NAMALWA (cell line): ENCODE measurements at places on chromosomes 11 and 22.

- DNase-seq: no peak
Measured at GRCh38 chr11:65172600-65172999, 2.6 kb downstream of the SPDYC start.

DNA sequence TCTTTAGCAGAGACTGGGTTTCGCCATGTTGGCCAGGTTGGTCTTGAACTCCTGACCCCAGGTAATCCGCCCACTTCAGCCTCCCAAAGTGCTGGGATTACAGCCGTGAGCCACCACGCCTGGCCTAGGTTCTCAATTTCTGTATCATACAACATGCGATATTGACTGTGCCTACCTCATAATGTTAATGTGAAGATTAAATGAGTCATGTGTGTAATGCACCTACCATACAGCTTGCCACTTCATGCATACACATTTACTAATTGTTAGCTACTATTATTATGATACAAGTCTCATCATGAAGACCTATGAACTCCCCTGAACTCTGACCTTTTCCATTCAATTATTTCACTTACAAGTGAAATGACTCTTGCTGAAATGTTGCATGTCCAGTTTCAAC, 25.7 kb downstream of the AGBL2 start:
- DNase-seq: no peak

DNA sequence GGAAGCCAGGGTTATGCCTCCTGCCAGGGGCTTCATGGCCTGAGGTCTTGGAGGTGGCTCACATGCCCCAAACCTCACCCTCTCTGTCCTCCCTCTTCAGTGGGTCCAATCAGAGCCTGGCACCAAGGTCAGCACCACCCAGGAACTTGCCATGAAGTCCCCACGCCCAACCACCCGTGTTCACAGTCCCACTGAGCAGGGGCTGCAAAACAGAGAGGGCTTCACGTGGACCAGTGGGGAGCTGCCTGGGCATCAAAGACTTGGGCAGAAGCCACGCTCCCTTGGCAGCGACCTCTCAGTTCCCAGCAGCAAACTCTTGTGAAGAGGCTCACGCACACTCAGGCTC, 425.8 kb upstream of the B3GAT1 start:
- no peak for DNase-seq

GRCh38 chr11:27626269-27626937, 73.9 kb downstream of the BDNF start:
- no peak for DNase-seq

DNA sequence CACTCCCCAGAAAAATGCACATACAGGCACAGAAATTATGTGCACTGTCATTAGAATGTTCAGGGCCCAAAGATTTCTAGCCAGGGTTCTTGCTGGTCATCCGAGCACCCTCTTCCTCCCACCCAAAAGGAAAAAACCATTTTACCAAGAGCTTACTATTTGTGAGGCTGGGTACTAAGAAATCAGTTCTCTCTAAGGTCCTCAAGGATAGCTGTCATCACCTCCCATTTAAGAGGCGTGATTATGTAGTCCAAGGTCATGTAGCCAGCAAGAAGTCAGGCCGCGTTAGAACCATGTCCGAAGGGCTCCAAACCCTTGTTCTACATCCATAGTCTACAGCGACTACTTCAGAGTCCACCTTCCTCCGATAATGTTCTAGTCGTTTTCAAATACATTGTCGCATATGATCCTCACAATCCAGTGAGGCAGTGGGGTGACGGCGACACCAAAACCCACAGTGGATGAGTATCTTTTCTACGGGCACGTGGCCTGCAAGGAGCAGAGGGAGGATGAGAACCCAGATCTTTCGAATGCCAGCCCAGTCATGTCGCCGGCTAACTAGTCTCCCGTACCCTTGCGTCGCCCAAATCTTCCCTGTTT, 634 bp downstream of the TIMM8B start:
- DNase-seq: peak; percentile 57

- DNase-seq: no peak
Measured at GRCh38 chr11:118287006-118287405, 17.5 kb upstream of the CD3E start.

GRCh38 chr11:44923806-44924205, 26.9 kb downstream of the TP53I11 start:
- no peak for DNase-seq

DNA sequence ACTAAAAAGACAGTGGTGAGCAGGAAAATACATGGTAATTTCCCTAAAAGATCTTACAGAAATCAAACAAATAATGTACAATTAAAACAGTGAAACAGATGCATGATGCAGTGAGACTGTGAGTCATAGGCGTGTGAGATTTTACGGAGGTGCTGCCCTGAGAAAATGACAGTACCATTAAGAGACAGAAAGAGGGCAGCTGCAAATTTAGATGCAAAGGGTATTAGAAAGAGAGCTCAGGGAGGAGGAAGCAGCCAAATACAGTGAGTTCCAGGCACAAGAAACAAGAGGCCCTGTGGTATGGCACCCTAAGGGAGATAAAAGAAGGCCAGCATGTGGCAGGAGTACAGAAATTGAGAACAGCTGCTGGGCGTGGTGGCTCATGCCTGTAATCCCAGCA, 88.5 kb upstream of the FIBIN start:
- no peak for DNase-seq

DNA sequence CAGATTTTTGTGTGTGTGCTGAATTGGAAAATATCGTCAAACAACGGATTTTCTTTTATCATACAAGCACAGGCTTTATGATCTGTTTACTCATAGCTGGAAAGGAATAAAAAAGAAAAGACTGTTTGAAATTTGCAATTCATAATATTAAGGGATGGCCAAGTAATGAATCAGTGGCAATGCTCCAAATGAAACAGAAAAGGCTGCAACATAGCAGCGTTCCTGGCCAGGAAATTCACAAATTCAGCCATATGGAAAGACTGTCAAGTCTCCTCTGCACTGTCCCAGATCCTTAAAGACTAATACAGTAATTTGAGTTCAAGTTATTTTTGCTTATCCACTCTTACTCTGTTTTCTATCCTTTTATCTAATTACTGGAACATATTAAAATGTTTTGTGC, 98.2 kb downstream of the MSANTD4 start:
- no peak for DNase-seq

DNA sequence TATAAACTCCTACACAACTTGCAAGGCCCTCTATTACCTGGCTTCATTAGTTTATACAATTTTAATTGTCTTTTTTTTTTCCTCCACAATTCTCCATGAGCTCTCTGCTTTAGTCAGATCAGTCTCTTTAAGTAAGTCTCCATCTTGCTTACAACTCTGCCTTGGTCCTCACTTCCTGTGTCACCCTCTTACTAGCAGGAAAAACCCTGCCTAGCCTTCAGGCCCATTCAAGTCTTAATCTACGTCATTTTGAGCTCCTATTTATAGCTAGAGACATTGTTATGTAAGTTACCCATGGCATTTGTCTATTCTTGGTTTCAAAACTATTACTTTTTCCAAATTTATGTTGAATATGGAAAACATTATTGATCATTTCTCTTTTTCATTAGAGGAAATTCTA, 177.4 kb downstream of the SBF2 start:
- DNase-seq: no peak

DNA sequence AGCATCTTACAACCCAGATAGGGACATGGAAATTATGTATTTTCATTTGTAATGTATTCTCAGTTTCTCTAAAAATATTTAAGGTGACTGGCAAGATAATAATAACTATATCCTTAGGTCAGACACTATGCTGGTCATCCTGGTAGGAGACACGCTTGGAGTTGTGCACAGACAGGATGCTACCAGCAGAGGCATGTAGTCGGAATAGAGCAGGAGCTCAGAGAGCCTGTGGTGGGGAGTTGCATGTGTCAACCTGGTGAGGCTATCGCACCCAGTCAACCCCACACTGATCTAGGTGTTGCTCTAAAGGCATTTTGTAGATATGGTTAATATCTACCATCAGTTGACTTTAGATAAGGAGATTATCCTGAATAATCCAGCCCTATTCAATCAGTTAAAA, 318.5 kb downstream of the MIAT start:
- no peak for DNase-seq

DNA sequence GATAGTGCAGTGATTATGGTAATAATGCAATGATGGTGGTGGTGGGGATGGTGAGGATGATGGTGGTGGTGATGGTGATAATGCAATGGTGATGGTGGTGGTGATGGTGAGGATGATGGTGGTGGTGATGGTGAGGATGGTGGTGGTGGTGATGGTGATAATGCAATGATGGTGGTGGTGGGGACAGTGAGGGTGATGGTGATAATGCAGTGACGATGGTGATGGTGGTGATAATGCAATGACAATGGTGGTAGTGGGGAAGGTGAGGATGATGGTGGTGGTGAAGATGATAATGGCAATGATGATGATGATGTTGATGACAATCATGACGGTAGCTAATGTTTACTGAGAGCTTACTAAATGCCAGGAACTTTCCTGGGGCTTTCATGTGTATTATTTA, 79.6 kb upstream of the MYOD1 start:
- DNase-seq: no peak

- no peak for DNase-seq
Measured at GRCh38 chr11:3950996-3951660, 95.7 kb downstream of the STIM1 start.

- no peak for DNase-seq
Measured at GRCh38 chr11:119763071-119763728, 34.2 kb upstream of the NECTIN1 start.

- DNase-seq: no peak
Measured at GRCh38 chr22:24809331-24809730, 3.3 kb downstream of the SGSM1 start.

- DNase-seq: no peak
Measured at GRCh38 chr22:23767303-23767672, 484 bp downstream of the CHCHD10 start.

DNA sequence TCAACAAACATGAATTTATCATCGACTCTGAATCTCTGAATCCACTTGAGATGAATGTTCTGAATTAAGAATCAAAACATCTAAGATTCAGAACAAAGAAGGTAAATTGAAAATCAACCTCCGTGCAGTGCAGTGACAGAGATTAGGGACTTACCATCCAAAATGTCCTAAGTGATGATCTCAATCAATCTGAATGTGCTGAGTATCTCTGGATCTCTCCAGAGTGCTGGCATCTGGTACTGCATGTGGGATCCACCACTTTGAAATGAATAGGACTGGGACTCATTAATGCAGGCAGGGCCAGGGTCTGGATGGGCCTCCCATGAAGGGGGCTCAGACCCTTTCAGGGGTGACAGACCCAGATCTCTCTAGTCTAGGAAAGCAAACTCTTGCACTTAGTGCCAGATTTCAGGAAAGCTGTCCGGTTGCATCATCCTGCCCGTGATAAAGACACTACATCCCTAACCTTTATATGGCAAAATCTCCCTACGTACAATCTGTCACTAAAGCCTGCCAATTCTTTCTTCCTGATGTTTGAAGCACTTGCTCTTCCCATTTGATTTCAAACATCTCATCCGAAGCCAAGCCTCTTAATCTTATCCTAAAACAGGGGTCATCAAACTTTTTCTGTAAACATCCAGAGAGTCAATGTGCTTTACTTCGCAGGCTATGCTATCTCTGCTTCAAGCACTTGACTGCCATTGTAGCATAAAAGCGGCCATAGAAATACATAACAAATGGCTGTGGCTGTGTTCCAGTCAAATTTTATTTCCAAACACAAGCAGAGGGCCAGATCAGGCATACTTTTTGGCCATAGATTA, 263.3 kb downstream of the LARGE1 start:
- no peak for DNase-seq

DNA sequence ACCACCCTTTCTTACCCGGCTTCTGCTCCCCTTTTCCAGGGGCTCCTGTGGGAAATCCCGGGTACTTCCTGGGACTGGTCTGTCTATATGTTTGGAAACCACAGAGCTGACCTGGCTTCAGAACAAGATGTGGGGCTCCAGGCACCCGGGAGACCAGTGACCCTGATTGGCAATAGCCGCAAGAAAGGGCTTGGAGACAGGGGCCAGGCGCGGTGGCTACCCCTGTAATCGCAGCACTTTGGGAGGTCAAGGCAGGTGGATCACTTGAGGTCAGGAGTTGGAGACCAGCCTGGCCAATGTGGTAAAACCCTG, 3.2 kb upstream of the NEAT1 start:
- DNase-seq: no peak

DNA sequence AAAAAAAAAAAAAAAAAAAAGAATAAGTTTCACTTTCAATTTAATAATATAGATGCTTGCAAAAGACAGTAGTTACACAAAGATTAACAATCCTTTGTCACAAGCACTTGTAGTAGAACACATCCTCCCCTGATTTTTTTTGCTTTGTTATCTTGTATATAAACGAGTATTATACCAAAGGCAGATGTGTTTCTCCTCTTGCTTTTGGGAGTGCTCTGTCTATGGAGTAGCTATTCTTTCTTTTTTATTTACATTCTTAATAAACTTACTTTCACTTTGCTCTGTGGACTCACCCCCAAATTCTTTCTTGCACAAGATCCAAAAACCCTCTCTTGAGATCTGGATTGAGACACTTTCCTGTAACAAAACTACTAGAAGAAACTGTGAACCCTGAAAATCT, 3.4 kb upstream of the MRPL16 start:
- no peak for DNase-seq

DNA sequence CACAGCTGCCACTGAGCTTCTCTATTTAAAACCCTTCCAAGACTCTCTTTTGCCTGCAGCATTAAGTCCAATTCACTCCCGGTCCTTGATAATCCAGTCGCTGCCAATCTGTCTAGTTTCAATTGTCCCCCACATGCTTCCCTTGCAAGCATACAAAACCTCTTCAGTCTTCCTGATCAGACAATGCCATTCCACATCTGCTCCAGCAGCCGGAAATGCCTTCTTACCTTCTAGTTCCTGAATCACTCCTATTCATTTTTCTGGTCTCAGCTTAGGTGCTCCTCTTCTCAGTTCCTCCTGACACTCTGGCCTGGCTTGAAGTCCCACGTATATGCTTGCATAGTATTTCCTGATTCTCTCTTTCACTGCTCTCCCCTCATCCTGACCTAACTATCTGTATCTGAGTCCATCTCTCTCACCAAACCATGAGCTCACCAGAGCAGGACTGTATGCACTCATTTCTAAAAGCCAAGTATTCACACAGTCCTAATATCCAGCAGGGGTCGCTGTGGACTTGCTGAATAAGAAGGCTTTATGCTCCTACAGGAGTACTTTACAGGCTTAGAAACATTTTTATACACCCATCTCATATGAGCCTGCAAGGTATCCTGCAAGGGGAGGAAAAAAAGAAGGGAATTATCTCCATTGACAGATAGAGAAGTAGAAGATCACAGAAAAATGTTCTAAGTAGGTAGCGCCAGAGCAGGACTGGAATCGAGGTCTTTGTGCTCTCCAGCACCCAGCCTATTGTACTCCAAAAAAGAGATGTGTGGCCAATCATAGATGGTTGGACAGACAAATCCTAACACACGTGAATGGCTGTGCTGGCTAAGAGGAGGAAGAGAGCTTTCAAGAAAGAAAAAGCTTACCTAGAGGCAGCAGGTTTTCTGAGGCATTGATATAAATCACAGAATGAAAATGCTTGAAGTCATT, 19.2 kb downstream of the XRRA1 start:
- DNase-seq: peak; percentile 92

DNA sequence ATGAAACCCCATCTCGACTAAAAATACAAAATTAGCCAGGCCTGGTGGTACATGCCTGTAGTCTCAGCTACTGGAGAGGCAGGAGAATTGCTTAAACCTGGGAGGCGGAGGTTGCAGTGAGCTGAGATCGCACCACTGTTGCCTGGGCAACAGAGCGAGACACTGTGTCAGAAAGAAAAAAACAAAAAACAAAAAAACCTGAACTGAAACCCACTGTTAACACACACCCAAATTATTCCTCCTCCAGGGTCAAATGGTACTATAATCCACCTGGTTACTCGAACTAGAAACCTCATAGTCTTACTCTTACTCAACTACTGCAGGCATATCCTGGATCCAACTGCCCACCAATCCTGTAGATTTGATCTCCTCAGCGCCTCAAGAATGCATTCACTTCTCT, 35.5 kb downstream of the USP28 start:
- DNase-seq: peak; percentile 59
